NCI-H1930 (cell line): ENCODE measurements at places on chromosomes 2 and 18.

GRCh38 chr2:234156326-234156725 lies 105.8 kb downstream of the SPP2 start:
- no peak for DNase-seq

DNA sequence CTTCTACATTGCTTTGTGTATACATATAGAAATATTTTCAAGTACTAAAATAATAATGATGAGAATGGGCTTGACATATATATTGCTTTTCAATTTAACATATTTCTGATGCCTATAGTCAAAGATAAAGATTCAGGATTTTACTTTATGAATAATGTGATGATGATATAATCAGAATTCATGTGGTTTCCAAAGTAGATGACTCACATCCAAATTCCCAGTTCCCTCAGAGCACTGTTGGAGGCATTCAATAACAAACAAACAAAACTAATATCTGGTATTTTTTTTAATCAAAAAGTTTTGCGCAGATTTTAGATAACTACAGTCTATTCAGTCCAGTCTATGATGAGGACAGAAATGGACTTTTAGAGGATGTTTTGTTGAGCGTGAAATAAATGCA lies 2094.5 kb upstream of the CELF4 start:
- DNase-seq = no peak

GRCh38 chr18:51241226-51241625 lies 43.7 kb upstream of the MEX3C start:
- no peak for DNase-seq

DNA sequence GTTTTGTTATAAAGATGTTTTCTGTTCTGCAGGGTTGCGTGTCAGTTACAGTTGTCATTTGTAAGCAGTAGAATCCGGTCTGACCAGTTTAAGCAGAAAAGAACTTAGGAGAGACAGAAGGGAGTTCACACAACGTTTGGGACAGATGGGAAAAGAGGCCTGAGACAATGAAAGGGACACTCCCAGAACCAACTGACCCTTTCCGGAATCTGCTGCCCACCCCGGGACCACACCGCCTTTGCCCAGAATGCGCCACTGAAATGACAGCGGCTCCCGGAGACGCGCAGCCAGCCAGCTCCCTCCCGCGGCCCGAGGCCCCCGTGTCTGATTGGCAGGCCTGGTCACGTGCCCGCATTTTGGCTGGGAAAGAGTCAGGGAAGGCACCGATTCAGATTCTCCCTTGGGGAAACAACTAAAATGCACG lies 244.6 kb downstream of the BCL2 start:
- DNase-seq = no peak

- no peak for DNase-seq
These were observed 1142.3 kb downstream of the RPIA start for GRCh38 chr2:89833780-89834117.

DNA sequence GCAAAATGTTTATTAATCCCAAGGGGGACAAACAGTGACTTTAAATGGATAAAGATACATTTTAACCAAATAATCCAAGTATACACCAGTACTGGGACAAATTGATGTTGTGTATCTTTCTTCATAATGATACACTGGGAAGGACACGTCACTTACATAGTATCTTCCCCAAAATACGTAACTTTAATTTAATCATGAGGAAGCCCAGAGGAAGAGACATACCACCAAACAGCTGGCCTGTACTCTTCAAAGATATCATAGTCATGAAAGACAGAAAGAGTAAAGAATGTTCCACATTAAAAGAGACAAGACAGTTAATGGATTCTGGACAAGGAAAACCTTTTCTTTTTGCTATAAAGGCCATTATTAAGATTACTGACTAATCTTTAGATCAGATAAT lies 37.1 kb downstream of the AGFG1 start:
- no peak for DNase-seq

- DNase-seq = no peak
These were observed 443.4 kb downstream of the ZNF516 start for GRCh38 chr18:76051396-76052226.

DNA sequence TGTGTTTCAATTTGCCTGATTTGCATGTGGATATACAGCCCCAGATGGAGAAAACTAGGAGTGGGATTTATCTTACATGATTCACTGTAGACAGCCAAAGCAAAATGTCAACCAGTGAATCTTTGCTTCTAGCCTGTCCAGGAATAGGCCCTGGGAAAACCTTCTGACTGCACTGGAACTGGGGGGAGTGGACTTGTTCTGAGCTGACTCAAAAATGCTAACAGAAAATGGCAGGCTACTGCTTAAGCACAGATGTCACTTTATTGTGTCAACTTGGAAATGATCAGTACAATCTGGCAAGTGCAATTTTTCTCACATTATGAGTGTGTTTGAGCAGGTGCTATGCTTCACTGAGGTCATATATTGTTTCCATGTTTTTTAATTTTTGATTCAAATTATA lies 593.7 kb downstream of the NRXN1 start:
- no peak for DNase-seq

GRCh38 chr2:160411167-160411566 lies 82.4 kb downstream of the RBMS1 start:
- DNase-seq = no peak

DNA sequence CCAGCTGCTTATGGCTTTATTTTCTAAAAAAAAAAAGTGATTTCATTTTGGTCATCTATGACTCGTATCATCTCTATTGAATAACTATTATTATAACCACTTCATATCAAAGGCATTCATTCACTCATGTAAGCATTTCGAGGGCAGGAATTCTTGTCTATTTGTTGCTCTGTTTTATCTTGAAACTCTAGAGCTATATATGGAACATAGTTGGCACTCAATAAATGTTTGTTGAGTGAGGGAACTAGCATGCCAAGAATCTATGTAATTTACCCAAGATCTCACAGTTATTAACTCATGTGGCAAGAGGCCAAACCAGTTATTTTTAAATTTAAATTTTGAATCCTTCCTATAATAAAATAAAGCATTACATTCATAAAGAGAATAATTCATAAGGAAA lies 470.1 kb downstream of the TMX3 start:
- DNase-seq = no peak

DNA sequence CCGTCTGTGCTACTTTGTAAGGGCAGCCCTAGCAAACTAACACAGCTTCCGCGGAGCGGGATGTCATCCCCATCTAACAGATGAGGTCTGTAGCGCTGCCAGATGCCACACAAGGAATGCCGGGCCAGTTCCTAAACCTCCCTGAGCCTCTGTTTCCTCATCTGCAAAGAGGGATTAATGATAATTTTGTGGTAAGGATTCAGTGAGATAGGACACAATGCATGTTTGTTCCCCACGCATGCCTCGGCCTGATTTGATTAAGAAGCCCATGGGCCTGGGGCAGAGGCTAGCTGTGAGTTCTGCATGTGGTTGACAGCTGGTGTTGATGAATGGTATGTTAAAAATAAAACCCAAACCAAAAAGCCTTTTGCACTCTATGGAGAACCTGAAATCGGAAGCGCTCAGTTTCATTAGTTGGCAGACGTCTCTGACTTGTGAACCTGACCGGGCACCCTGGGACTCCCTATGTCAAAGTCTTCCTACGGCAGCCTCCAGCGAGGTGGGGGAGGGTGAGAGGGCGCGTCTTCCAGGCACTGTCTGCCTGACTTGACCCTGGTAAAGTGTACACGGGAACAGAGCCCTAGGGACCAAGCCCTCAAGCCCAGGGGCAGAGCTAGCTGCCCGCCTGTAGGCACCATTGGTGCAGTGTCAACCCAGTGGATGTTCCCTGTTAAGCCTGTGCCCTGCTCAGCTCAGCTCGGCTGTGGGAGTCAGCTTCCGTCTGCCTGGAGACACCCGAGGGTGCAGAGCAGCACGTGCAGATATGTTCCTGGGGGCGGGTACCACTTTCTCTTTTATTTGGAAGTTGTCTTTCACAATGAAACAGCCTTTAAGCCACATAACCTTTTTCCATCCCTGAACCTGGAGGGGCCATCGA lies 14.8 kb upstream of the INHBB start:
- no peak for DNase-seq

DNA sequence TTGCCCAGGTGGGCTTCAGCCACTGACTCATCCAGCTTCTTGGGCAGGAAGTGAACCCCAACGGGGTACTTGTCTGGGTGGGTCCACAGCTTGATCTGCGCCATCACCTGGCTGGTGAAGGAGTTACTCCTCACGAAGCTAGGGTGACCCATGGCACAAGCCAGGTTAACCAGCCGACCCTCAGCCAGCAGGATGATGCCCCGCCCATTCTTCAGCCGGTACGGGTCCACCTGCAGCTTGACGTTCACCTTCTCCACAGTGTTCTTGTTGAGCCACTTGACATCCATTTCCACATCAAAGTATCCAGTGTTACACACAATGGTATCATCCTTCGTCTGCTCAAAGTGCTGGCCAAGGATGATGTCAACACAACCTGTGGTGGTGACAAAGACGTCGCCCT lies 121.3 kb upstream of the NXPH2 start:
- DNase-seq = no peak

- DNase-seq = no peak
These were observed 234.3 kb upstream of the ACVR2A start for GRCh38 chr2:147610496-147611040.

DNA sequence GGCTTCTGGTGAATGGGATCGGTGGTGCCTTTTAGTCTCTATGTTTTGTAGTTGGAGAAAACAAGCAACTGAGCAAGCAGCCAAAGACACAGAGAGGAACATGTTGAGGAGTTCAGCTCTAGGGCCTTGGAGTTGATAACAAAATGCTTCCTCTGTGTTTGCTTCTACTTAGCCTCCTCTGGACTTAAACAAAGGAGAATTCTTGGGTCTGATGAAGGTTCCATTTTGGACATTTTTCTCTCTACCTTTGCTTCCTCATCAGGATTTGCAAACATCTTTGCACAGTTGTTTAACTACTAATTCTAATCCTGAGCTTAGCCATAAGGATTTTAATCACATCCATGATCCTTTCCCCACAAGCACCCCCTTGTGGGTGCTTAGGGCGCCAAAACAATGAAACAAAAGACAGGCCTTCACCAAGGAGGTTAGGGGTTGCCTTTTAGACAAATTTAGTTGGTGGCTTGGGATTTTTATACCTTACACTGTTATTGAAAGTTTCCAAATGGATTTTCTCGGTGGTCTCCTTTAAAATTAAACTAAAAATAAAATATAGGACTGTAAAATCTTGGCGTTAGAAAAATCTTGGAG lies 148.5 kb upstream of the SATB2 start:
- no peak for DNase-seq

DNA sequence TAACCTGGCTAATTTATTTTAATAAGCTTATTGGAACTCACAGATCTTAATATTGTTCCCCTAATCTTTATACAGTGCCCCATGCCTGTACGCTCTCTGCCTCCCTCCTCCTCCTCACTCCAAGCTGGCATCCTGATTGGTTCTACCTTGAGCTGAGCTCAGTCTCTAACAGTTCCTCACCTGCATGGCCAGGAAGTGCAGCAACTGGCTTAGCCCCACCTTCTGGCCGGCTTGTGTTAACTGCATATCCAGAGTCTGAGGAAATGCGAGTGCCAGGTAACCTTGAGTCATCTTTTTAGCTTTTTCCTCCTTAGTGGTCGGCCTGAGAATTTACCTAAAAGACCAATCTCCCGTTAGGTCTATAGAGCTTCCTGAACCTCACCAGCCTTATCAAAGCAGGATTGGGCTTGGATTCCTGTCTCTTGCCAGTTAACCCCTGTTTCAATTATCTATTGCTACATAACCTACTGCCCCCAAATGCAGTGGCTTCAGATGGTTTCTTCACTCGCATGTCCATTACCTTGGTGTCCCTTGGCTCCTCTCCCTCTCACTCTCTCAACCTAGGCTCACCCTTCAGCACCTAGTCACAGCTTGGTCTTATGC lies 89.5 kb upstream of the STK39 start:
- no peak for DNase-seq

DNA sequence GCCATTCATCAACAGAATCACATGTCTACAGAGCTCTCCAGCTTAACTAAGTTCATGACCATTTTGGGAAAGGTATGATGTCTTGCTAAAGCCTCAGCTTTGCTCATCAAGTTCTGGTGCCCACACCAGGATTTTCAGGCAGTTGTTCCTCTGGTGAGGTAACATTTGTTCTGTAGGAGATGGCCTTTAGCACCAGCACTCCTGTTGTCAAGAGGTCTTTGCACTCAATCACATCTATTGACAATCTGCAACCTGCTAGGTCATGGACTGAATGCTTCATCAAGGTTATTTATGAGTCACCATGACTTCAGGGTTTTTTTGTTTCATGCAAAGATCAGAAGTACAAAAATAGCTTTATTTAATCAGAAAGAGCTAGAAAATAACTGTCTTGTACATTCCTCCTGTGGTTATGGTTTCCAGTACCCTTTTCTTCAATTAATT lies 36.6 kb upstream of the VIT start:
- DNase-seq = no peak

DNA sequence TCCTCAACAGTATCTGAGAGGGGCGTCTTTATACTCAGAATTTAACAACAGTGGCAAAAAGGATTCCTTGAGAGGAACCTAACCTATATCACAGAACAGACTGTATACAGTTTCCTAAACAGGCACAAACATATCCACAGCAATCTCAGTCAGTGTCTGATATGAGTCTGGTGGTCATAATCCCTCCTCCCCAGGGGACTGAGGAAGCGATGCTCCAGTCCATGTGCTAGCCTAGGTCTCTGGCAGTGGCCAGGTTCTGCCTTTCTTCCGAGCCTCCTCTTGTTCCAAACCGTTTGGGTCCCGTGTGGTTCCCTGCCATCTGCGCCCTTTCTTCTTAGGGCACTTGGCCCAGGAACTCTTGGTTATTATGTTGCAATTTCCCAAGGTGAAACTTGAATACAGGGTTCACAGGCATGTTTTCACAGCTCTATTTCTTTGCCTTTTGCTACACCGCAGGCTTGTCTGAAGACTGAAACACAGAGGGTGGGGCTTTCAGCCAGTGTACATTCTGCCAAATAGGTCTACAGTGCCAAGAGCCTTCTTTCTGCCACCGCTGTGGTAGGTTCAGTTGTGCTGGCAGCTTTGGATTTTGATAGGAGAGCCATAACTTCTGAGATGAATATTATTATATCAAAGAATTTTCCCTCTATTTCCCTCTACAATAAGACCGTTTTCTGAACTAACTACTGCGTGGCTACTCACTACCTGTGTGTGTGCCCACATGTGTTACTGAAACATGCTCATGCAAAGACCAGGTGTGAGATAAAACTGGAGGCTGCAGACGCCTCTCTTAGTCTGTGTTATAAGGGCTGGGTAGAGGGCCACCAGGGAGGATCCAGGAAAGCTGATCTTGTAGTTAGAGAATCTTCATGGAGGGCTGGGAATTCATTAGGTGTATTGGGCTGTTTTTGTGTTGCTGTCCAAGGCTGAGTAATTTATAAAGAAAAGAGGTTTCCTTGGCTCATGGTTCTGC lies 75.0 kb upstream of the HAAO start:
- no peak for DNase-seq

GRCh38 chr2:171325886-171326585 lies 107.8 kb downstream of the METTL8 start:
- DNase-seq = no peak

- no peak for DNase-seq
These were observed 23.2 kb downstream of the RPRM start for GRCh38 chr2:153455403-153455802.

GRCh38 chr2:223945755-223946154 lies 620 bp upstream of the WDFY1 start:
- DNase-seq = no peak

DNA sequence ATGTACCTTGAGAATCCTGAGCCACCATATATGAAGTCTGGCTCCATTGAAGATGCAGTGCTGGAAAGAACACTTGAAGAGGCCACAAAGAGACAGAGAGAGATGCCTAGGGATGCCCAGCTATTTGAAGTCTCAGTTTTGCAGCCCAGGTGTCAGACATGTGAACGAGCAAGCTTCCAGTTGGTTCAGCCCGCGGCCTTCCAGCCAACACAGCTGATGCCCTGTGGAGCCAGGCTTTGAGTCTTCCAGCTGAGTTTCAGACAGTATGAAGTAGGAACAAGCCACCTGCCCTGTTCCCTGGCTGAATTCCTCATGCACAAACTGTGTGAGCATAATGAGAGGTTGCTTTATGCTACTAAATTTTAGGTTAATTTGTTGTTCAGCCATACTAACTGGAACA lies 108.8 kb downstream of the SPHKAP start:
- no peak for DNase-seq
